ENCODE measurements at places on chromosomes 13 and 19. TPM values are rescaled to one million over a fixed set of nuclear protein-coding genes. Genes with fewer than 3 reads are reported as not detected.
A peak's percentile ranks its signal among the peaks of the same experiment; 100 is the strongest.

GRCh38 chr19:39413911-39414608 is 1.6 kb downstream of the PLEKHG2 start:
- peak; percentile 36 for DNase-seq

- no peak for DNase-seq
These were observed 168.3 kb upstream of the TSHZ3 start for GRCh38 chr19:31517224-31518180.

DNA sequence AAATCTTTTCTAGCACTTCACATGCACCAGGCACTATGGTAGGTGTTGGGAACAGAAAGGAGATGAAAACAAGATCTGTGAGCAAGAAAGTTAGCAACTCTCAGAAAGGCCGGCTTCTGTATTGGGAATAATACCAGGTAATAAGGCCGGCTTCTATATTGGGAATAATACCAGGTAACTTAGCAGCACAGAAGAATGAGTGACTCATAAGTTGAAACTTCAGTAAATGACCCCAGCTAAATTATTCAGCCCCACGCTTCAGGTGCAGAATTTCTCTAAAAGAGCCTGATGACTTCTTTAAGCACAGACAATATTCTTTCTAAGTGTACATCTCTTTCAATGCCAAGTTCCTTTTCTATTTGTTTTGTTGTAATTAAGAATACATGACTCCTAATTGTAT is 151.3 kb downstream of the MYO16 start:
- DNase-seq = no peak

DNA sequence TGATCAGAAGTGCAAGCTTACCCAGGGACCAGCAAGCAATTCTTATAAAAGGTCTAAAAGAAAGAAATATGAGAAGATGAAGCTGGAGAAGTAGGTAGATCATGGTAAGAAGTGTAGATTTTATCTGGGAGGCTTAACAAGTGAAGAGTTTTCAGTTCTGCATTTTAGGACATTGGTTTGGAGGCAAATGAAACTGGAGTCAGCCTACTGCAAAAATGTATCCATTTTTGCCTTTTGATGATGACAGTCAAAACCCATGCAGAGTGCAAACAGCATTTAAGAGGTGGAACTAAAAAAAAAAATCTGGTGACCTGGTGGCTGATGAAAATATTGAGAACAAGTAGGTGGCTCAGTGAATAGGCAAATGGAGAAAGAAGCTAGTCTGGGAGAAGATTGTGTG is 216.9 kb downstream of the DNAJC15 start:
- no peak for DNase-seq

DNA sequence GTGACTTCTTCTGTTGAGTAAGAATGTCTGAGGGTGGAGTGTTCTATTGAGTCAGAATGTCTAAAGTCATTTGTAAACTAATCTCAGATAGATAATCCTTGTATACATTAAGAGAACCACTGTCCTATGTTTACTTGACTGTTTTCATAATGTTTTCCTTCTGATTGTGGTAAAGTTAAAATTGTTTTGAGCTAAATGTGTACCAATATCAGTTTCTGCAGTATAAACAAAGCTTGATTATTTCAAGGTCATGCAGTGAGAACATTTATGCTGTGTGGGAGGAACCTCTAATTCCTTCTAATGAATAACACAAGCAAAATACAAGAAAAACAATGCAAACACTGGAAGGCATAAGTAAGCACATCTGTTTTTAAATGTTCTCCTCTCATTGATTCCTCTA is 434.6 kb downstream of the FGF14 start:
- no peak for DNase-seq

GRCh38 chr19:15249528-15249874 is 17.3 kb upstream of the EPHX3 start:
- DNase-seq = no peak

- peak; percentile 59 for DNase-seq
These were observed 39.8 kb upstream of the MCF2L start for GRCh38 chr13:112928972-112929782.

DNA sequence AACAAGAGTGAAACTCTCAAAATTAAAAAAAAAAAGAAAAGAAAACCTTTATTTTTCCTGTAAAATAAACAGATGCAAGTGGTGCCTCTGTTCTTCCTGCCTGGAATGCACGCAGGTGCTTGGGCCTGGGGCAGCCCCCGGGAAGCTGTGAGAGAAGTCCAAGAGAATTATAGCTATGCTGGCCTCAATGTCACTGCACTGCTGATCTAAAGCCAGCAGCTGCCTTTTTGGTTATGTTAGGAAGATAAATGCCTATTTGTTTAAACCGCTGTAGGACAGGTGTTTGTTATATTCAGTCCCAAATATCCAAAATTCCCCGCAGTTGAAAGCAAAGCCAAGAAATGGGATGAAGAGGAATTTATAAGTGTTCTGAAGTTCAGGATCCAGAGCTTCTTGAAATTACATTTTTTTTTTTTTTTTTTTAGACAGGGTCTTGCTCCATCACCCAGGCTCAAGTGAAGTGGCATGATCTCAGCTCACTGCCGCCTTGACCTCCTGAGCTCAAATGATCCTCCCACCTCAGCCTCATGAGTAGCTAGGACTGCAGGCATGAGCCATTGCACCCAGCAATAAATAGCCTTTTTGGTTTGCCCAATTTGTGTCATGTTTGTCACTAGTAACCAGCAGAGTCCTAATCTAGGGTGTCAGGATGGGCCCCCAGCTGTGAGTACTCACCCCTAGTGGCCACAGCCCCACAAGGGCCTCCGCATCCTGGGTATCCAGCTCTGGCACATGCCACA is 2.2 kb downstream of the RINL start:
- DNase-seq = no peak

DNA sequence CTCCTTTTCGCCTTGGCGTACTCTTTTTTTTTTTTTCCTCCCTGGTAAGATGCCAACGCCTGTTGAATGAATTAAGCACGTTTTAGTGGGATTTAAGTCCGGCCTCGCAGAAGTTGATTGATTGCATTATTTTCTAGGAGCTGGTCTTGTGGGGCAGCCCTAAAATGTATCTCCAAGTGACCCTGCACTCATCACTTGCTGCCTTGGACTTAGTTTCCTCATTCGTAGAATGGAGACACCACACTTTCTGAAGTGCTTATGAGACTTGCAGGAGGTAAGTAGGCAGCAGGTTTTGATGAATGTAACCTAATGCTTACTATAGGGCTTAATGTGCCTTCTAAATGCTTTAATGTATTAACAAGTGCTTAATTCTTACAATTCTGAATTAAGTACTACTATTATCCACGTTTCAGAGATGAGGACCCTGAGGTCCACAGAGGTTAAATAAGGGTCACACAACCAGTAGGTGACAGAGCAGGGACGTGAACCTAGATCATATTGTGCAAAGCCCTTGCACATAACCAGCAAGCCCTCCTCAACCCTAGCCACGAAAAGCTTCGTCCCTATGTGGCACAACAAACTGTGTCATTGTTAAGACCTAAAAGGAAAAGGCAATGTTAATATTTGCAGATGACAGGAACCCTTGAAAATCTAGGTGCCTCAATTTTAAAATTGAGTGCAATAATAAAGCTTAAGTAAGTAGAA is 514 bp upstream of the ARGLU1 start:
- DNase-seq = no peak

DNA sequence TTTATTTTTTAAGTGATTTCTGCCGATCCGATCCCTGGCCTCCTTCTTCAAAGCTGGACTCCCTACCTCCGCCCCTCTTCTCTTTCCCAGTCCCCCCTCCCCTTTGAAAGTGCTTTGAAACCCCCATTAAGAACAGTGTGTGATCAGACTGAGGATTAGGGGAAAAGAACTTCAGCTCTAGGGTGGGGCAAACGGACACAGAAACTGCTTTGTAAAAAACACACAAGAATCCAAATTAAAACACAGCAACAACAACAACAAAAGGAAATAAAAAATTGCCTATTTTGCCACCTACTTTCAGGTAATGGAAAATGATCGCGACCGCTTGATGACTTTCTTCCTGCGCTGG is 1.4 kb downstream of the SPRY2 start:
- no peak for DNase-seq

GRCh38 chr13:59495299-59495698 is 668.4 kb downstream of the DIAPH3 start:
- no peak for DNase-seq

DNA sequence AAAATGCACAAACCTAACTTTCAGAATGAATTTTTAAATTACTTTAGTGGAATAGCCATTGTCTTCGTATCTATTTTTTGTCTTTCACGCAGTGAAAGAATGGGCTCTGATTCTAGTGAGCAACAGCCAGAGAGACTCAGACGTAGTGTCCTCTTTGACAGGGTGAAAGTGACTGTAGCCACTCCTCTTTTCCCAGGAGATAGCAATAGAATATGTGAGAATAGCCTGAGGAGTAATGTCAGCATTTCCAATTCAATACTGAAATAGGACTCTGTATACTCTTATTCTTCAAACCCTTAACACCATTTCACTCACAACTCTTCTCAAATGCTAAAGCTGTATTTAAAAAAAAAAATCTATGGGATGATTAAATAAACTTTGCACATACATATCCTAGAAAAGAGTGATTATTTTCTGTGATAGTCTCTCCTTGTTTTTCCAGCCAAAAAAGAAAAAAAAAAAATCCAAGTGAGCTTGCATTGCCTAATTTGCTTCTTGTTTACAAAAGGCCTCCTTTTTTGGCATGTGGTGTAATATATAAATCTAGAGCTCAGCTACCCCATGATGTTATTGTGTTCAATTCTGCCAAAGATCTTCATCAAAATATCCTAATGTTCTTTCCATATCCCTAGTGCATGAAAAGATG is 626.1 kb upstream of the SLITRK6 start:
- DNase-seq = no peak

DNA sequence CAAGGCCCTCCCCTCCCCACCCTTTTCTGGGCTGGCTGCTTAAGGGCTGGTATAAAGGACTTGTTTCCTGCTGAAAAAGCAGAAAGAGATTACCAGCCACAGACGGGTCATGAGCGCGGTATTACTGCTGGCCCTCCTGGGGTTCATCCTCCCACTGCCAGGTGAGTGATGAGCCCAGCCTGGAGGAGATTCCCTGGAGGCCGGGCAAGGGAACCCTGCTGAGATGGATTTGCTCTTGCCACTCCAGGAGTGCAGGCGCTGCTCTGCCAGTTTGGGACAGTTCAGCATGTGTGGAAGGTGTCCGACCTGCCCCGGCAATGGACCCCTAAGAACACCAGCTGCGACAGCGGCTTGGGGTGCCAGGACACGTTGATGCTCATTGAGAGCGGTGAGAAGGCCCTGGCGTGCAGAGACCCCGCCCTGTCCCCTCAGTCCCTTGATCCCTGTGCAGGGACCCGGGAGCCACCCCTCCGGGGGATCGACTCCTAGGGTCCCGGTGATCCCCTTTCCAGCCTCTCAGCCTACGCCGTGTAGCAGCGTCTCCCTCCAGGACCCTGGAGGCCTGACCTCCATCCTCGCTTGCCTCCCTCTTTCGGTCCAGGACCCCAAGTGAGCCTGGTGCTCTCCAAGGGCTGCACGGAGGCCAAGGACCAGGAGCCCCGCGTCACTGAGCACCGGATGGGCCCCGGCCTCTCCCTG is at the start of gene CD177:
Gene CD177 (plus strand): TSS at position 81 of the 699 bp plus-strand sequence. CDS start 29 bp downstream, at position 110.
- no peak for DNase-seq

DNA sequence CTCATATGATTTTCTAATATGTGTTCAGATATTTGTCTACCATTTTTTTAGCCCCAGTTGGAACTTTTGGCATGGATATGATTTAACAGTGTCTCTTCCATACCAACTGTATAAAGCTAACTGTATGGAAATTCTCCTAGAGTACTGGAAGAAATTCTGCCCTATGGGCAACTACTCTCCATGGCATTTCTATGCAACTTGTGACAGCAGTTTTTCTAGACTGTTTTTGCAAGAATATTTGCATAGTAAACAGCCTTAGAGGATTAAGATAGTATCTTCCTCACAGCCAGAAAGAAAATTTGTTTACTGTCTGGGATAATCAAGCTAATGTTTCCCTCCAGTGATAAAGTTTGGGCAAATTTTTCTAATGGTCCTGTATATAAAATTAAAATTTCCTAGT is 119.9 kb upstream of the PCDH17 start:
- no peak for DNase-seq

GRCh38 chr19:9939301-9939913 is 3.1 kb upstream of the OLFM2 start:
- no peak for DNase-seq

DNA sequence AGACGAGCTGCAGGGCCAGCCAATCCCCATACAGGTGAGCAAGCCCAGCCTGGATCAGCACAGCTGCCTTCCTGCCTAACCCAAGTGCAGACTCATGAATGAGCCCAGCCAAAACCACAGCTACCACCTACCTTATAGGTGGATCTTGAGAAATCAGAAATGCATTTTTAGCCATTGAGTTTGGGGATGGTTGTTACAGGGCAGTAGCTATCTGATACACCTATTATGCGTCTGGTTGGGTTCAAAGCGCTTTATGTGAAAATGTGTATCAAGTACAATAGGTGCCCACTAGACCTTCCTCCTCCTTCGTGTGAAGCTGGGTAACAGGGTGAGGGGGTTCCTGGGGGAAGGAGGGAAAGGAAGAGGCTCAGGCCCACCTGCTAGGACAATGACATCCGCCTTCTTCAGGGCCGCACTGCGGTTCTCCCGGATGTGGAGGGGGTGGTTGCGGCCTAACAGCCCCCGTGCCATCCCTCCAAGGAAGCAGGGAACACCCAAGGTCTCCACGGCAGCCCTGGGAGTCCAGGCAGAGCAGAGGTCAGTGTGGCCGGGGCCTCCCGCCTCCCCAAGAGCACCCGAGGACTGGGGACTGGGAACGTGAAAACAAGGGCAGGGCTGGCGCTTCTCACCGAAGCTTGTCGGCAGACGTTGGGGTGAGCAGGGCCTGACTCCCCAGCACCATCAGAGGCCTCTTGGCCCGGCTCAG is 11.7 kb downstream of the SYDE1 start:
- DNase-seq = no peak

DNA sequence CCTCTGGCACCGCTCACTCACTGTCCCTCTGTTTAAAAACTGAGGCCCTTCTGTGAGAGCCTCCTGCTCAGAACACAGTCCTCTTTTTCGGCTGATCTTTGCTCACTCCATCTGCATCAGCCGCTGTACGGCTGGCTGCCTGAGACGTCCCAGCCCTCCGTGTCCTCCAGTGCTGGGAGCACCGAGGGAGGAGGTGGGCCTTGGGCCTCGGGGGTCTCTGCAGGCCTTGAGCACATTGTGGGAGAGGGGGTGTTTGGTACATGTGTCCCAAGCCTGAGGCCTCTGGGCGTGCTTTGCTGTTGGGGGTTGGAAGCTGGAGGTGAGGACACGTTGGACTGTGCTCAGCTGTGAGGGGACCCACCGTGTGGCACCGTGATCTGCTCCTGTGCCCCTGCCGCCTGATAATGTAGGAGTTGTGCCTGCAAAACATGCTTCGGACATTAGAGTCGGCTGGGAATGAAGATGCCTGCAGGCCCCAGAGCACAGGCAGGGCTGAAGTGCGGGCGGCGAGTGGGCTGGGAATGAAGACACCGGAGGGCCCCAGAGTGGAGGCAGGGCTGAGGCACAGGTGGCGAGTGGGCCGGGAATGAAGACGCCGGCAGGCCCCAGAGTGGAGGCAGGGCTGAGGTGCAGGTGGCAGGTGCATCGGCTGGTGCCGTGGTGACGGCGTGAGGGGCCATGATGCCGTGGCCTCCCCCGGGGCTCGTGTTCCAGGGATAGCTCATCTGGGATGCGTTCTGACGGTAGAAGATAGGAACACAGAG is 30.6 kb downstream of the MCF2L start:
- no peak for DNase-seq

The DAND5 gene
- total RNA-seq = 7.3 TPM

The COMP gene
- 0.55 TPM for total RNA-seq

The PROZ gene
- total RNA-seq = not detected

The ACP5 gene
- 2.8 TPM for total RNA-seq

The CGB8 gene
- not detected for total RNA-seq

The NUFIP1 gene
- total RNA-seq = 3.8 TPM

The POLD1 gene
- total RNA-seq = 8.6 TPM

The COX6B2 gene
- total RNA-seq = not detected

The NECTIN2 gene
- 38.0 TPM for total RNA-seq

The CYP2S1 gene
- 1.1 TPM for total RNA-seq

Data from heart right ventricle (tissue), 16 donors.